Fibroblast of lung (primary cell): ENCODE measurements at places on chromosomes 6 and 20.
A peak's percentile ranks its signal among the peaks of the same experiment; 100 is the strongest.

GRCh38 chr20:34302723-34303533 is at the start of gene AHCY:
Gene AHCY, minus strand, starts transcription at chr20:34303355. Its CDS starts 85 bp downstream, at chr20:34303270.
- DNase-seq = peak; percentile 95

- DNase-seq = peak; percentile 20
Measured at GRCh38 chr20:49937027-49937929, 1.1 kb downstream of the RNF114 start.

- DNase-seq = no peak
Measured at GRCh38 chr6:128516514-128516898, 3.9 kb downstream of the PTPRK start.

- no peak for DNase-seq
Measured at GRCh38 chr6:160378218-160378617, 30.0 kb downstream of the SLC22A3 start.

GRCh38 chr6:7137335-7138045 is 29.7 kb downstream of the RREB1 start:
- peak; percentile 71 for DNase-seq

GRCh38 chr20:23058240-23058639 is 8.8 kb upstream of the THBD start:
- DNase-seq = no peak

- no peak for DNase-seq
Measured at GRCh38 chr20:25280574-25281535, 33.0 kb downstream of the PYGB start.

GRCh38 chr6:4030669-4031068 is 48.3 kb downstream of the FAM217A start:
- no peak for DNase-seq

DNA sequence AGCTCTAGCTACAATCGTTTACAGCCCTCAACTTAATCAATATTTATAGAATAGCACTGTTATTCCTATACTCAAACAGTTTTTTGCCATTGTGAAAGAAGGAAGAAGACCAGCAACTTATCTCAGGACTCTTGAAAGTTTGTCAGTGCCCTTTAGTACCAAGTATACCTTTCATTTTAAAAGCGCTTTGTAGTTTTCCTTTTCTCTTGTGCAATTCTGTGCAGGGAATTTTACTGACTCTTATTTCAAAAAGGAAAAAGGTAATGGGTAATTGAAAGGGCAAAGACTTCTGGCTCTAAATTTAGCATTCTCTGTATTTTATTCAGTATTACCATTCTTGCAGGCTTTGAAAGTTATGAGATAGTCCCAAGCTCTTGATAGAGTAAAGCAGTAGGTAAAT is 16.8 kb upstream of the RHAG start:
- DNase-seq = no peak
